Progenitor cell of endocrine pancreas (in vitro differentiated cells): ENCODE measurements at places on chromosomes 11 and 22. TPM values are rescaled to one million over a fixed set of nuclear protein-coding genes. Genes with fewer than 3 reads are reported as not detected.

CEND1 gene
- total RNA-seq = not detected in 2 replicates

CFAP300 gene
- 1.2 and 1.5 TPM in 2 replicates for total RNA-seq

SLCO2B1 gene
- 6.6 and 7.3 TPM in 2 replicates for total RNA-seq

LARGE2 gene
- total RNA-seq = 39.4 and 47.3 TPM in 2 replicates

- no peak overlapping the region for H3K4me3 ChIP-seq
- no peaks in the 10 kb centered on the region for H3K27me3 ChIP-seq
- H3K27ac ChIP-seq = no peak overlapping the region
- H3K36me3 ChIP-seq = peaks cover 16% of the 10 kb centered on the region
Observed at GRCh38 chr11:75858613-75859012, 43.6 kb downstream of the UVRAG start.

- no peak overlapping the region for H3K27ac ChIP-seq
- no peak overlapping the region for H3K4me3 ChIP-seq
- no peaks in the 10 kb centered on the region for H3K27me3 ChIP-seq
- DNase-seq = no peak
- peaks cover 5% of the 10 kb centered on the region for H3K36me3 ChIP-seq
Observed at GRCh38 chr22:33867118-33867866, 53.0 kb downstream of the LARGE1 start.

DNA sequence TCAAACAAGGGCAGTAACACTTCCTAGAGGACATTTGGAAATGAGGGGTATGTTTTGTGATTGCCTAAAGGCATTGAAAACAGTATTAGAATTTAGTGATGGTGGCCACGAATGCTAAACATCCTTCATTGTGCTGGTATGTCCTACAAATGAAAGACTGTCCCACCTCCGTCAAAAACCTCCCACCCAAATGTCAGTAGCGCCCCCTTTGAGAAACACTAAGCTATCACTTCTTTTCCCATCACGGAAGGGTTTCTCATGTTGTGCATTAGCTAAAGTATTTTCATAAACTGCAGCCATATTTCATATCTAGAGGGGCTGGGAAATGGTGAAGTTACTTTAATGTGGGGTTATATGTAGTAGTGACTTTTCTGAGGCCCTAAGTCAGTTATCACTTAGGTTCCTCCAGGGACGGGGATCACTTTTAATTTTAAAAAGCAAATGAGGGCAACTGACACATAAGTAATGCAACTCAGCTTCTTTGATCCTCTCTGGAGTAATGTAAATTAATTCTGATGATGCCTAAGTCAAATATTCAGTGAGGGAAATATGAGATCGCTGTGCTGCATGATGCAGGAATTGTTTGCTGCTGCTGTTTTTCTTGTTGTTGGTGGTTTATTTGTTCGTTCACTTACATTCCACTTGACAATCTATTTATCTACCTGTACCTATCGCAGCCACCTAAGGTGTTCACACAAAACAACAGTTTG is 1403.4 kb upstream of the TENM4 start:
- no peaks in the 10 kb centered on the region for H3K36me3 ChIP-seq
- peaks cover 8% of the 10 kb centered on the region for H3K4me1 ChIP-seq
- no peak for DNase-seq
- peak overlapping the region; percentile 3 for H3K27ac ChIP-seq

- no peak overlapping the region for H3K27ac ChIP-seq
- peaks cover 3% of the 10 kb centered on the region for H3K36me3 ChIP-seq
- no peaks in the 10 kb centered on the region for H3K27me3 ChIP-seq
- no peaks in the 10 kb centered on the region for H3K4me1 ChIP-seq
- DNase-seq = no peak
- H3K4me3 ChIP-seq = no peak overlapping the region
Observed at GRCh38 chr11:6526411-6527135, 29.5 kb downstream of the DNHD1 start.

DNA sequence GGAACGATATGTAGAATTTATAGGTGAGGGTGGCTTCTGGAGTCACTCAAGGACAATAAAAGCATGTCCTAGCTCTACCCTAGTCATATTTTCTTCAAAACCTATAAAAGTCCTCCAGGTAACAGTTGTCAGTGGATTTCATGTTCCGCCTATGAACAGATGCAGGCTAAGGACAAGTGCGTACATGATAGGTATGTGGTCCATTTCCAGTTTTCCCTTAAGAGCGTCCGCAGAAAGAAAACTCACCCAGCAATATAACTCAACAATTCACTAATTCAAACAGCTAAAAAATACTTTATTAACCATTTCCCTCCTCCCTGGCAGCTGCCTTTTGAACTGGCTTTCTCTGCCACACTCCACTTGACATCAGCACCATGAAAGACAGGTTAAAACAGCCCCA is 50.2 kb upstream of the CCDC34 start:
- no peak for DNase-seq
- H3K27me3 ChIP-seq = no peaks in the 10 kb centered on the region
- H3K27ac ChIP-seq = peak overlapping the region; percentile 60
- H3K36me3 ChIP-seq = peaks cover 9% of the 10 kb centered on the region

- no peak for DNase-seq
- no peak overlapping the region for H3K4me3 ChIP-seq
- peaks cover 31% of the 10 kb centered on the region for H3K27me3 ChIP-seq
- no peaks in the 10 kb centered on the region for H3K4me1 ChIP-seq
- H3K27ac ChIP-seq = no peak overlapping the region
Observed at GRCh38 chr22:37462436-37462835, 23.7 kb downstream of the MFNG start.

GRCh38 chr22:24433828-24434470 is 6.5 kb downstream of the ADORA2A start:
- peaks cover 1% of the 10 kb centered on the region for H3K4me1 ChIP-seq
- H3K4me3 ChIP-seq = no peak overlapping the region
- no peak overlapping the region for H3K27ac ChIP-seq
- no peaks in the 10 kb centered on the region for H3K27me3 ChIP-seq
- no peak for DNase-seq
- H3K36me3 ChIP-seq = no peaks in the 10 kb centered on the region
